Astrocyte of the spinal cord (primary cell): ENCODE measurements at places on chromosomes 3 and 15.

- DNase-seq: peak; percentile 41
Measured at GRCh38 chr3:112486811-112487505, 12.3 kb downstream of the BTLA start.

DNA sequence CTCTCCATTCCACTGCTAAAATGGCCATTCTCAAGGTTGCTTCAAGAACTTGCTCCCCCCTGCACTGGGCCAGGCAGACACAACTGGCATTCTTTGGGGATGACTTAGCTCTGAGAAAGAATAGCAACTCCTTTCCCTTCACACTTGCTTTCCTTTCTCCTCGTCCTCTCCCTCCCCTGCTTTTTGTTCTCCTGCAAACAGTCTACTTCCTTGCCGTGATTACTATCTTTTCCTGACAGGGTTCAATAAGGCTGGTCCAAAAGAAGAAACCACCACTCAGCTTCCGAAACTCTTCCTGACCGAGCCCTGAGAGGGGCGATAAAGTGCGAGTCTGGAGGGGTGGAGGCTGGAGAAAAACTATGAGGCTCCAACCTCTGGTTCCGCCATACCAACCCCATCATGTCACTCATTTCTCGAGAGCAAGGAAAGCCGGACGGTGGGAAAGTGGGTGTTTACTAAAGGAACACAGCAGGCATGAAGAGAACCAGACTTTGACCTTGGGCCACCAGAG, 5.0 kb downstream of the AMOTL2 start:
- peak; percentile 81 for DNase-seq

- DNase-seq: no peak
Measured at GRCh38 chr3:133805384-133805701, 272 bp upstream of the SRPRB start.

DNA sequence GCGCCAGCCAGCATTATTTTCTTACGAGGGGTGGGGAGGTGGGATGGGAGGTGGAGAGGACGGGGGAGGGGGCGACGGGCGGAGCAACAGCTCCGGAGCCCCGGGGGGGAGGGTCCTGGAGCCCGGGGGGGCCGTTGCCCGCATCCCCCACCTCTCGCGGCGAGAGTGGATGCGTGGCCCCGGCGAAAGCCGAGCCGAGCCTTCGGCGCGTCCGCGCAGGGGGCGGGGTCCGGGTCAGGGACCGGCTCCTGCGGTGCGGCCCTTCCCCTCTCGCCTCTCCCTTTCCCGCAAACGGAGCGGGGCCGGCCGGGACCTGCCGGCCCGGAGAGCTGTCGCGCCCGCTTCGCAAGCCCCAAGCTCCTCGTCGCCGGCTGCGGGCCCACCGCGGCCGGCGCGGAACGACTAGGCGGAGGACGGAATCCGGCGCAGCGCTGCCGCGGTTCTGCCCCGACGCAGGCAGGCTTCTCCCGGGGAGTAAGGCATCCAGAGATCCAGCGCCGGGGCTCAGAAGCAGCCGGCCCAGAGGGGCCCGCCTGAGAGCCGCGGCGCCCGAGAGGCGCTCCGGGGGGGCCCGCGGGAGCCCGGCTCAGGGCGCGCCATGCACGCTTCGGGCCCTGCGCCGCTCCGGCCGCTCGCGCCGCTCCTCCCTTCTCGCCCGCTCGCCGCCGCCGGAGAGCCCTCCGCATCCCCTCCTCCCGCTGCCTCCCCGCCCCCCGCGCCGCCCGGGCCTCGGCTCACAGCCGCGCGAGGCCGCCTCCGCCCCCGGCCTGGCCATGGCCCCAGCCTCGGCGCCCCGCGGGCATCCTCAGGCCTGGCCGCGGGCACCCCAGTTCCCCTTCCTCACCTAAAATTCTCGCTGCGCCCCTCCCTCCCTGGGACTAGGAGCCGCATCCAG, 459 bp upstream of the ADCY5 start:
- DNase-seq: peak; percentile 9

- no peak for DNase-seq
Measured at GRCh38 chr3:68136411-68136810, 482.0 kb upstream of the SUCLG2 start.

DNA sequence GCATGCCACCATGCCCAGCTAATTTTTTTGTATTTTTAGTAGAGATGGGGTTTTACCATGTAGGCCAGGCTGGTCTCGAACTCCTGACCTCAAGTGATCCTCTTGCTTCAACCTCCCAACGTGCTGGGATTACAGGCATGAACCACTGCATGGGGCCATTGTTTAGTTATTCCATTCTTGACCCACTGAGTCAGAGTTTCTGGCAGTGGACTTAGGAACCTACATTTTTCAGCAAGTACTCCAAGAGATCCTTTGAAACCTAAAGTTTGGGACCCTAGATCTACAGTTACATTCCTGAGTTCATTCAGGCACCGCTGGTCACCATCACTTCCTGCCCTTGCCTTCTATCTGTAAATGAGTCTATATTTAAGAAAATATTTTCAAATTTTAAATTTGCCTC, 1.4 kb upstream of the TNFSF10 start:
- DNase-seq: peak; percentile 50

GRCh38 chr3:108345492-108346205, 49.3 kb downstream of the HHLA2 start:
- DNase-seq: no peak

GRCh38 chr3:143902210-143902609, 53.9 kb upstream of the SLC9A9 start:
- DNase-seq: no peak

- DNase-seq: no peak
Measured at GRCh38 chr3:82807781-82808180, 1046.3 kb upstream of the GBE1 start.

- peak; percentile 93 for DNase-seq
Measured at GRCh38 chr3:27165321-27165721, 203.9 kb downstream of the NEK10 start.

DNA sequence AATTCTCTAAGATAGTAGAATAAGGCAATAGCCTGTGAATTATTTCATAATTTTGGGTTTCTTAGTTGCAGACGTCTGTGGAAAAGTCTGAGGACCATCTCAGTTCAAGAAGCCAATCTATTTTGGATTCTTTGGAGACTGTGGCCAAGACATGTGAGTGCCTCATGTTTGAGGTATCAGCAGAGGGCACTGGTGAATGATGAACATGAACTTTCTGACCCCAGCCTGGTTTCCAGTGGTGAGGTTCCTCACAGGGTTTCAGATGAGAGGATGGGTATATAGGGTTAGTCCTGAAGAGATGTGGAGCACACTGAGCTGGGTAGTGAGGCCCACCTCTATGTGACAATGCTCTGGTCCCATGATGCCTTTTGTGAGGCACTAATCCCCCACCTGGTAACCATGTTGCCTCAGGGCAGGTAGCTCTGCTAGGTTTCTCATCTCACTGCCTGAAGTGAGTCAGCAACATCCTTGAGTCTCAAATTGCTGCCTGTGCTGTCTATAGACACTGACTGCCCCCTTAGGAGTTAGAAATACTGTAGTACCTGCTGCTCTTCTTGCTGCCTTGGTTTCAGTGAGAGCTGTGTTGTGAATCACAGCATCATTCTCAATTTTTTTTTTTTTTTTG, 32.3 kb downstream of the C3orf62 start:
- DNase-seq: no peak

- DNase-seq: peak; percentile 65
Measured at GRCh38 chr3:87410110-87410509, 133.7 kb upstream of the POU1F1 start.

DNA sequence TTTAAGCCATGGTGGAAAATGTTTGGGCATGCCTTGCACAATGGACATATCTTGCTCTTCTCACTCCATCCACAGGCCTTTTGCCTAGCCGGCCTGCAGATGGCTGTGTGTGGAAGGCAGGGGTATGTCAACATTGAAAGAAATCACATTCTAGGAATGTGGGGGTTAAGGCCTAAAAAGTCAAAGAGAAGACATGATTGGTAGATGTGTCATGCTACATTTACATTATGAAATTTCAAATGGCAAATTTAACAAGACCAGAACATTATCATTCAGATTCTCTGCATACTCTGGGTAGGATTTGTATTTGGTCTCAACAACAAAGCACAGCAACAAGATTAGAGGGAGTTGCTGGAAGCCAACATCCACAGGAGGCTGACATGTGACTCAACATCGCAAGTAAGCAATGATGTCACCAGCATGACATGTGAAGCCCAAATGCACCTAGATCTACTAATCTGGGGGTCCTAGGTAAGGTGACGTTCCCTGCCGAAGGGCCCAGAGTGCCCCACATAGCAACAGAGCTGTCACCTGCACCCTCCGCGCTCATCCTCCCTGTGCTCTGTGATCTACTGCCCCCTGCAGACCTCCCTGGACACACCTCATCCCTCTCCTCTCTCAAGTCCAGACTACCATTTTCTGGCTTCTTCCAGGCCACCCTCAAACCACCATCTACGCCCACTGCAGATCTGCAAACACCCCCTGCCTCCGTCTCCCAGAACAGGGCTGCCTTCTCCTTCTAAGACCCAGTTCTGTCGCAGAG, 39.4 kb downstream of the CLDN18 start:
- peak; percentile 62 for DNase-seq

DNA sequence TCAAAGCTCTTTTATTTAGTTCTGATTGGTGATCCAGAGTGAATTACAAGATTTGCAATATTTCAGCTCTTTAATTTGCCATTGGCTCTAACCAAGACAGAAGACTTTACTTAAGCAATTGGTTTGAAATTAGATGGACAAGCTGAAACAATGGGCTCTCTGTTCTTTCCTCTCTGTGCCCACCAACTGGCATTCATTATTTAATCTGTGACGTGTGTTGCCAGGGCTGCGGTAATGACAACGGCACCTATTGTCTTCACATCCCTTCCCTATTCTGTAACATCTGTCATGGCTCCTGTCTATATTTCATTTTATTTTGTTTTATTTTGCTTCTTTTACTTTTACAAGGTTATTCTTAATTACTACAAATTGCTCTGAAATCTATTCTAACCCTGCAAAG, 33.9 kb downstream of the PLD1 start:
- no peak for DNase-seq

DNA sequence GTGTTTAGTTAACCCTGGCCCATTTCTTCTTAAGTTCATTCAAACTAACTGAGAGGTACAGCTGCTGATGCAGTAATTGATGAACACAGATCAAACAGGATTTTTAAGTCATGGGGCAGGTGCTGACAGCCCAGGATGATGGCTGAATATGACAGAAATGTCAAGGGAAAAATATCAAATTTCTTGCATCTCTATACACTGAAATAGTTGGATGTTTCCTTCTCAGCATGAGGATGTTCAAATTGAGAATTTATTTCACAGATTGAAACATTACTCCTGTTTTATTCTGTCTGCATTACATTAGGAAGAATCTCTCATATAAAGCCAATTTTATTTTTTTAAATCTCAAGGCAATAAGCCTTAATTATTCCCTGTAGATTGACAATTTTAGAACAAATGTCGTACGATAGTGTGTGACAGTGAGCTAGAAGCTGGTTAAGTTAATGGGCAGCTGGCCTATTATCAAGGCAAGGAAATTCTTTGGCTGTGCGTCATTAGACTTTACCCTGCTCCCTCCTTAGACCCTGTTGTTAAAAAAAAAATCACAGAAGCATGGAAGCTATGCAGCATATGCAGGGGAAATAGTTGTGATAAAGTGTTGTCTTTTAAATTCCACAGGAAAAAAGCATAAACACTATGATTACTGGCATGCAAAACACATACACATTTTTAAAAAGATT, 183.8 kb upstream of the KCNMB2 start:
- peak; percentile 84 for DNase-seq

DNA sequence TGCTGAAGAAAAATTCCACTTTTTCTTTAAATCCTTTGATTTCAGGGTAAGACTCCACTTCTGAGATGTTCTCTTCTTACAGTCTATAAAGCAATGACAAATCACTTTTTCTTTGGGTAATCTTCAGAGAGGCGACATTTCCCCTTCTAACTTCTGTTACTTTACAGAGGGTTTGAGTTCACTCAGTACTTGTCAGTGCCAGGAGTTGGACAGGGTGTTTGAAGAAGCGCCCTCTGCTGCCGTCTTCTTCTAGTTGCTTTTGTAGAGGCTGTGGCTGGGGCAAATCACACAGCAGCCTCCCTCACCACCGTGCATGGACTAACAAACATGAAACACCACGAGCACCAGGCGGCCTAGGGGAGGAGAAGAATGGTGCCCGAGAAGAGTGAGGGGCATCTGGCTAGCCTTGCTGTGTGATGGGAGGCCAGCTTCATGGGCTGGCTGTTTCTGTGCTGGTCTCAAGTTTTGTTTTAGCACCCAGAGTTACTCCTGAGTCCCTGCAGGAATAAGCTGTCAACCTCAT, at the start of gene CD80:
TSS of gene CD80 (minus strand) at position 174 of the 523 bp plus-strand sequence. CDS start 1,886 bp downstream, outside the sequence.
- peak; percentile 25 for DNase-seq

GRCh38 chr15:88812133-88812532, 8.9 kb downstream of the ACAN start:
- no peak for DNase-seq

- no peak for DNase-seq
Measured at GRCh38 chr3:193764959-193765358, 172.0 kb downstream of the OPA1 start.

GRCh38 chr15:62849316-62850106, 193.0 kb upstream of the TPM1 start:
- DNase-seq: no peak

DNA sequence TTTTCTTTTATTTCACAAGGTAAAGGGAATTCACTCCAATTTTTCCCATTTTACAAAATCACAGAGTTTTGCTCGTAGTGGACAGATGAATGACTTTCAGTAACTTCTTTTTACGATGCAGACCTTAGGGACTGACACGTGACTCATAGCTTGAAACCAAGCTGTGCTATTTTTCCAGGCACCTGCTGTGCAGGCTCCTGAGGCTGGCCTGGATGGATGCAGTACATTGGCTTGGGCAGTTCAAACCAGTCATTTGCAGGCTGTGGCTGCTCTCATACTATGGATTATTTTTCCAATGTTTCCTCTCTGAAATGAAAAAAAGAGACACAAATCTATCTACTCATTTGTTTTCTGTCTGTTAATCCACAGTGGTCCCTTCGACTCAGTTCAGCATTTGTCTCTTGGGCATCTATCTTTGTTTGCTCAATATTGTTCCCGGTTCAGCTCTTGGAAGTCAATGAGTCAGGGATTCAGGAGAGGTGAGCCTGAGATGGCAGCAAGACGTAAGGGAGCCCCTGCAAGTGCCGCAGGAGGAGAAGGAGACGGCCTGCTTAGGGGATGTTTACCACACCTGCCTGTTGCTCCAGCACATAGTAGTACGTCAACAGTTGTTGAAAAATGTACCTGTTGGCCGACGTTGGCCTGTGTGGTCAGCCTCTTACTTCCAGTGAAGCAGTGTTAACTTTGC, 92.8 kb downstream of the SV2B start:
- DNase-seq: no peak

GRCh38 chr3:81760215-81760614, 1.2 kb downstream of the GBE1 start:
- DNase-seq: no peak

DNA sequence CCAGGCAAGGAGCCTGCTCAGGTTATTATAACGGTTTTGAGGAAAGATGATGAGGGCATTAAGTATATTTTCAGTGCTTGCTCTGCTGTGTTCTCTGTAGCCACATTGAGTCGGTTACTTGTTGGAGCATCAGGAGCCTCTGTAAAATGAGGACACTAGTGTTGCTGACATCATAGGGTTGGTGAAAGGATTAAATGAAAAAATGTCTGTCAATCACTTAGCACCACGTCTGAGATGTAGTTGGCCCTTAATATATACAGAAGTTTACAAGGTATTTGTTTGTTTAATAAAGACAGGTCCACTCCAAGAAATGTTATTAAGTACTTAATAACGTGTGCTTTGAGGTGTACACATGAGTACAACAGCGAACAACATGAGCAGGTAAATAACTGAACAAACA, 735 bp upstream of the SLC25A26 start:
- DNase-seq: no peak

GRCh38 chr3:119600732-119601131, 3.0 kb downstream of the PLA1A start:
- no peak for DNase-seq
